ENCODE measurements at places on chromosomes 7 and 10. TPM values are rescaled to one million over a fixed set of nuclear protein-coding genes. Genes with fewer than 3 reads are reported as not detected.

DNA sequence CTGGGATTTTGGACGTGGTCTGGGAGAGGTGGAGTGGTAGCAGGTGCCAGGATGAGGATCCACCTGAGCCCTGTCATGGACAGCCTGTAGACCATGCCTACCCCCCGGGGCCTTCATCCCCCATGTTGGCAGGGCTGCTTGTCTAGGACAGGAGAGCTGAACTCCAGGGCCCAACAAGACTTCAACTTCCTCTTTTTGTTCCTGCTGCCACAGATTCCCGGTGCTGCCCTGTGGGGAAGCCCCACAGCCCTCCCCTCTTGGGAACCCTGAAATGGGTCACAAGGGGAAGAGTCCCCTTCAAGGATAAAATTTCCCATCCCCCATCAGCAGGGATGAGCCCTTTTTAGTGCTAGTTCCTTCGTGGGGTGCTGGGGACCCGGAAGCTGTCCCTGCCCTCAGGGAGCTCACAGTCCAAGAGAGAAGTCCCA is 1.3 kb upstream of the CUEDC2 start:
- DNase-seq = no peak

GRCh38 chr7:17706734-17707133 is 233.6 kb downstream of the SNX13 start:
- peak; percentile 54 for DNase-seq

DNA sequence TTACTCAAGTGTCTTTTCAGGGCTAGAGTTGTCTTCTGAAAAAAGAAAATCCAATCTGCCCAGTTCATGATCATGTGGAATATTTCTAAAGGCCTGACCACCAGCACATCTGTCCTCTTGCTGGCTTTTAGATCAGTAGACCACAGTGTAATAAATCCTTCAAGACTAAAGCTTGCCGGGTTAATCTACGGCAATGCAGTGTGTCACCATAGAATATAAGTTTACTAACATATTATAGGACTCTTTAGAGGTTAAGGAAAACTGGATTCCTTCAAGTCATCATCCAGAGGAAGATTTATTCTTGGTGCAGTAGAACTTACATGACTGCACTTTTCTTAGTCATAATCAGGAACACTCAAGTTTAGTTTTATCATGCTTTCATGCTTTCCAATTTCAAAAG is 349.5 kb downstream of the SEMA3D start:
- DNase-seq = no peak

DNA sequence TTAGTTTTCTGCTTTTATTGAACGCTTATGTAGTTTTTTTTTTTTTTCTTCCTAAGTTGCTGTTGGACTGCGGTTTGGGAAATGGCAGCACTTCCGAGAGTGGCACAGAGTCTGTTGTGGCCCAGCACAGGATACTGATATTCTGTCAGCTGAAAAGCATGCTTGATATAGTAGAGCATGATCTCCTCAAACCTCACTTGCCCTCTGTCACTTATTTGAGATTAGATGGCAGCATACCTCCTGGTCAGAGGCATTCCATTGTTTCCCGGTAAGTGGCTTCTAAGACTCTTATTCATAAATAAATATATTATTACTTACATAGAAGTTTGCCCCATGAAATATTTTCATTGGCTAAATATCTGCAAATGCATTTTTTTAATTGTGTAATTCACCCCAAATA is 101.1 kb downstream of the BTAF1 start:
- DNase-seq = no peak

The FAM237B gene
- polyA plus RNA-seq = 0.18 TPM

The POLR3A gene
- polyA plus RNA-seq = 23.4 TPM

The INSYN2A gene
- 8.9 TPM for polyA plus RNA-seq

DNA sequence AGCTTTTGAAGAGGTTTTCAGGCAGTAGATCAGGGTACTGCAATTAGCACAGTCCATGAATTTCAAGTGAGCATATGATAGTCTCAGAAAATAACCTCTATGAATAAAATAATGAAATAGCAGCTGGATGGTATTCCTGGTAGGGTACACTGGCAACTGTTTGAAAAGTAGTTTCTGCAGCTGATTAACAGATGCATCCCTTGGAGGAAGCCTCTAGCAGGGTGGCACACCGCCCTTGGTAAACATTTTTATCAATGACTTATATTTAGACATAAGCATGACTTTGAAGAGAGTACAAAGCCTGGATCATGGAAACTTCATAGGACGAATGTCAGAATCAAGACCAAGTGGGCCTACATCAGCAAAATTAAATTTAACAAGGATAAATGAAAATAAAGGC is 26.8 kb downstream of the WNT16 start:
- DNase-seq = no peak

GRCh38 chr10:61184429-61184828 is 240.4 kb upstream of the RHOBTB1 start:
- DNase-seq = no peak

The GPNMB gene
- polyA plus RNA-seq = 10.7 TPM

- no peak for DNase-seq
Measured at GRCh38 chr10:33803248-33803647, 468.8 kb upstream of the NRP1 start.

The CNNM2 gene
- polyA plus RNA-seq = 13.8 TPM

- DNase-seq = peak; percentile 22
Measured at GRCh38 chr7:109549471-109550193, 980.0 kb downstream of the DNAJB9 start.

DNA sequence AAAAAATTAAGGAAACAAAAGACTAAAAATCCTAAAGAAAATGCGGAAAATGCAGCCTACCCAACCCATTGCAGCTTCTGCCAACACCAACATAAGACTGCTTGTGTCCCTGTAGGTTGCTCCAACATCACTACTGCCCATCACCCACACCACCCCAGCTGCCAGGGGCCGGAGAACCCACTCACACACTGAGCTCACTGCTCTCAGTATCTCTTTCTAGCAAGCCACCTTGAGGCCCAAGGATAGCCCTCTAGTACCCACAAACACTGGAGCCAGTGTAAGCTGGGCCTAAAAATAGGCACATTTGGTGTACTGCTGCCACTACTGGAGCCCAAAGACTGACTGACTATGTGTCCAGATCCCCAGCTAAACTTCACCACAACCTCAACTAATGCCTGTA is 67.3 kb downstream of the MEST start:
- no peak for DNase-seq

GRCh38 chr10:11227103-11227502 is 209.4 kb downstream of the CELF2 start:
- DNase-seq = no peak

DNA sequence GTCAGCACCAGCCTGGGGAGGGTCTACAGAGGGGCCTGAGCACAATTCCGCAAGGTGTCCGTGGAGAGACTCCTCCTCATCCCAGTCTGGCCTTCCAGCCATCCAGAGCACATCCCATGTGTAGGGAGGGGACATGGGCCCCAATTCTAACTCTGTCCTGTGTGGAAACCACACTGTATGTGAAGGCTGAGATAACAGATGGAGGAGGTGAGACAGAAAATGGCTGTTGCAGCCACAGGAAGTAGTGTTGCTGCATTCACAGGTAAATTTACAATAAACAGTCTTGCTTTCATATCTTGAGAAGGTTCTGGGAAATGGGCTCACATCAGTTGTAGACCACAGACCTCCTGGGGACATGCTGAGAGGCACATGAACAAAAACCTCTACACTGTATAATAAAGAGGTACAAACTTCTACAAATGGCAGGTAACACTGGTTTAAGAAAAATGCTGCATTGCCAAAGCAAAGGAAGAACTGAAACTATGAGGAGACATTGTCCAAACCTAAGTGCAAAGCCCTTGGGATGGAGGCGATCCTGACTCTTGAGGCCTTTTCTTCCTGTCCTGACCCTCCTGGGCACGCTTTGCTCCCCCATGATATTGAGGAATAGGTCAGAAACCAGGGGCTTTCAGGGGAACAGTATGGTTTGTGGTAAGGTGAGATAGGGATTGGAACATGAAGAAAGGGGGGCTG is 21.6 kb upstream of the GIMAP2 start:
- no peak for DNase-seq

DNA sequence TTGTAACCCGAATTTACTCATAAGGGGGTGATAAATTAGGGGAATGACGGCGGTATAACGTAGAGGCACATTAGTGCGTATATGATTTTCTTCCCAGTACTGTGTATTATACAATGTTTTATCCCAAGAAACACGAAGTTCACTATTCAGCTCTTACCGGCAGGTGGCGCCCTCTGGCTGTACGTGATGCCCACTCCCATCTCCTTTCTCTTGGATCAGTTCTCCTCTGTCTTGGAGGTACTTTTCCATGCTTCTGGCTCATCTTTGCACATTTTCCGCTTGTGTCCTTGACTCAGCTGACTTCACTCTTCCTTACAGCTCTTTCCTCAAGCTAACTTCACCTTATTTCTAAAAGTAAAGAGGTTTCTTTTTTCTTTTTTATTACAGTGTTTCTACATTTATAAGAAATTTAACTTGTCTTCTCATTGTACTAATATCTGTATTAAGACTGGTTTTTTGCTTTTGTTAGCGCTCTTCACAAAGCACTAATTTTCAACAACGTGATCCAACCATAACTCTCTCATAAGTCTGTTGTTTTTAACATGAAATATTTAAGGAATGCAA is 21.3 kb downstream of the TMEM176B start:
- peak; percentile 79 for DNase-seq

GRCh38 chr10:94591461-94592205 is 46.0 kb downstream of the HELLS start:
- no peak for DNase-seq

The VSIR gene
- 39.0 TPM for polyA plus RNA-seq

- peak; percentile 59 for DNase-seq
Measured at GRCh38 chr10:44463511-44464121, 78.7 kb upstream of the CXCL12 start.

The UNCX gene
- 3.7 TPM for polyA plus RNA-seq
